ENCODE measurements at places on chromosomes 4 and X.

- no peak for DNase-seq
Observed at GRCh38 chrX:125765347-125765746, 400.7 kb downstream of the DCAF12L2 start.

DNA sequence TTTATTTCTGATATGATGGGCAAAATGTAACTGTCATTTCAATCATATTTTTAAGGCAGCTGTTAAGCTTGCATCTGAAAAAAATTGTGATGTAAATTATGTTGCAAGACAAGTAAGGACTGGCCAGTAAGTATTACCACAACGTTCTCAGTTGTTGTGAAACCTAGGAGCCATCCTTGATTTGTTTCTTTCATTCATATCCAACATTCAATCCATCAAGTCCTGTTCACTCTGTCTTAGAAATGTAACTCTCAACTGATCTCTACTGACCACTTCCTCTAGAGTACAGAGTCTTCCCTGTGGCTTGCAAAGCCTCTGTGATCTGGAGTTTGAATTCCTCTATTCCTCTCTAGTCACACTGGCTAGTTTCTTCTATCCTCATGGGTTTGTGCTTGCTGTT is 161.4 kb upstream of the MAD2L1 start:
- DNase-seq, result no peak

DNA sequence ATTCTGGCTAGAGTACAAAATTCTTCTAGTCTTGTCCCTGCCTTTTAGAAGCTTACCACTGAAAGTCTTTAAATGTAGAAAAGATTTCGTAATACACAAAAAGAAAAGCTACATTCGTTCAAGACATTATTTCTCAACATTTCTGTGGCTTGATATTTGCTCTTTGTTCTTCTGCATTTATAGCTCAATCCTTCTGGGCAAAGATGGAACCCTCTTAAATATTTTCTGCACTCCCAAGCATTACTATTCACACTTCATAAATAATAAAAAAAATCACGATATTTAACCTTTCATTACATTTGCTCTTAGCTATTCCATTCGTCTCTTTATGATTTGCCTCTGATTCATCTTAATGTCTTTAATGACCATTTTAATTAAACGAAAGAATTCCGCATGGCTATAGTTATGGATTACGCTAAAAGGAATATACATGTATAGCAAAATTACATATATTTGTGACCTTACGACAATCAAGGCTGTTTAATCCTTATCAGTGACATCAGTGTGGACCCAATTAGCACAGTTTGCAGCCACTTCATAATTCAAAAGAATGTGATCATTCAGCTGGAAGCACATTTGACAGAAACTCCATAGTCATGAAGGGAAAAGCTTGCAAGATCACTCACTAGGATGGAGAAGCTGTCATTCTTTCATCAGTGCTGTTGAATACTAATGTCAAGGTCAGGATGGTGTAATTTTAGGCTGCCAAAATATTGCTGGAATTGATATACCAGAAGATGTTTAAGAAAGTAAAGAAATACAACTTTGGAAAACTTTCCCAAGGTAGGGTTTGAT is 1075.0 kb upstream of the TENM3 start:
- no peak for DNase-seq

DNA sequence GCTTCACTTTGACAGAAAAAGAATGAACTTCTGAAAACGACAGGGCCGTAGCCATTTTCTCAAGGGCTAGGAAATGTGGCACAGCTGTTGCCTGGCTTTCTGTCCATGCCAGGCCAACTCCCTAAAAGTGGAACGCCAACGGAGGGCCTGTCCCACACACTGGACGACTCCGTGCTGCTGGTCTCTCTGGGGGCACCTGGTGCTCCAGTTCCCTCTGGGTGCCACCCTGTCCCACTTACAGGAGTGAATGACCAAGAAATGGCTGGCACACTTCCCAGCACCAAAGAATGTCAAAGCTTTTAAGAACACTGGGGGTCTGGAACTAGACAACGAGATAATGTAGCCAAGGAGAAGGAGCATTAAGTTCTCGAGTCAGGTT is 40.9 kb downstream of the GATB start:
- DNase-seq, result no peak

DNA sequence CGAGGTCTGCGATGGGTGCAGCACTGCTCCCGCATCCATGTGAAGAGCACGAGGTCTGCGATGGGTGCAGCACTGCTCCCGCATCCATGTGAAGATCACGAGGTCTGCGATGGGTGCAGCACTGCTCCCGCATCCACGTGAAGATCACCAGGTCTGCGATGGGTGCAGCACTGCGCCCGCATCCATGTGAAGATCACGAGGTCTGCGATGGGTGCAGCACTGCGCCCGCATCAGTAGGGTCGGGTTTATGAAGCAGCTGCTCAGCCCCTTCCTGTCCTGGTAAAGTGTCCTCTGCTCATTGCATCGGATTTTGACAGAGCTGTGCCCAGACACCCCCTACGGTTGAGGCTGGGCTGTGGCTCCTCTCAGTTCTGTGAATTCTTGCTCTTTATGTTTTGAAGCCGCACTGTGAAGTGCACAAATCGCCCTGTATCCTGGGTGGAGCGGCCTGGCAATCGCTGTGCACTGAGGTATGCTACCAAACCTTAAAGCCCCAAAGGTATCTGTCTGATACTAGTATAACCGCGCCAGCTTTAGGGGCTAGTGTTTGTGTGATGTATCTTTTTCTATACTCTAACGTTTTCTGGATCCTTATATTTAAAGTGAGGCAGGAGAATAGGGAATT is 98.7 kb downstream of the CPZ start:
- DNase-seq, result peak; percentile 20

DNA sequence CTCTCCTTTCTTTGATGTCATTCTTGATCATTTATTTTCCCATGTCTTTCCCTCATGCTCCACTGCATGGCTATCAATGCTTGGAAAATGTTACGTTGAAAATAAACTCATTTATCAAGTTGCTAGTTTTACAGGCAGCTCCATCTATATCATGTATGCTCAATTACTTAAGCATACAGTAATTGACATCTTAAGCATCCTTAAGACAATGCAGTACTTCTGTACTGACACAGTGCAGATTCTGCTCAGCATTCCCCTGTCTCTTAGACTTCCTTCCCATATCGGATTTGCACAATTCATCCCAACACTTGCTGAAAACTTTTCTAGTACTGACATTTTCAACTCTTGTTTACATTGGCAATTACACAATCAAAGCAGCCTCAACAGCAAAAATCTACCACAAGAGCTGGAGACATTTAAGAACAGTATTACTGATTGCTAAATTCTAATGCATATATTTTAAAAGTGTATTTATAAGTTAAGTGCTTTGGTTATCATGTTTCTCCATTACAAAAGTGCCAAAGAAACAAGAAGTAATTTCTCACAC is 165.6 kb downstream of the ATP10D start:
- DNase-seq, result no peak

DNA sequence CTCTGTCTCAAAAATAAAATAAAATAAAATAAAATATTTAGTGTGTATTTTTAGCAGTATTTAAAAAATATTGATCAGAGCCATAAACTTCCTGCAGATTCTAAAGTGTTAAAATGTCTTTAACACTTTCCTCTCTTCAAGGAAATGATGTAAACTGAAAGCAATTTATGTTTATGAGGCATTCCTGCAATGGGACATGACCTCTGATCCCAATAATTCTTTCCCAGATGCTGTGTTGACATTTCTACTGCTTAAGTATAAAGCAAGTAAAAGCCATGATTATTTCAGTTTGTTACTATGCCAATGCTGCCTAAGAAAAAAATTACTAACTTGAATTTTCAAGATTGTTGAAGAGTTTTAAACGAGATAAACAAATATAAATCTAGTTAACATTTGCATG is 29.0 kb downstream of the COQ2 start:
- no peak for DNase-seq

DNA sequence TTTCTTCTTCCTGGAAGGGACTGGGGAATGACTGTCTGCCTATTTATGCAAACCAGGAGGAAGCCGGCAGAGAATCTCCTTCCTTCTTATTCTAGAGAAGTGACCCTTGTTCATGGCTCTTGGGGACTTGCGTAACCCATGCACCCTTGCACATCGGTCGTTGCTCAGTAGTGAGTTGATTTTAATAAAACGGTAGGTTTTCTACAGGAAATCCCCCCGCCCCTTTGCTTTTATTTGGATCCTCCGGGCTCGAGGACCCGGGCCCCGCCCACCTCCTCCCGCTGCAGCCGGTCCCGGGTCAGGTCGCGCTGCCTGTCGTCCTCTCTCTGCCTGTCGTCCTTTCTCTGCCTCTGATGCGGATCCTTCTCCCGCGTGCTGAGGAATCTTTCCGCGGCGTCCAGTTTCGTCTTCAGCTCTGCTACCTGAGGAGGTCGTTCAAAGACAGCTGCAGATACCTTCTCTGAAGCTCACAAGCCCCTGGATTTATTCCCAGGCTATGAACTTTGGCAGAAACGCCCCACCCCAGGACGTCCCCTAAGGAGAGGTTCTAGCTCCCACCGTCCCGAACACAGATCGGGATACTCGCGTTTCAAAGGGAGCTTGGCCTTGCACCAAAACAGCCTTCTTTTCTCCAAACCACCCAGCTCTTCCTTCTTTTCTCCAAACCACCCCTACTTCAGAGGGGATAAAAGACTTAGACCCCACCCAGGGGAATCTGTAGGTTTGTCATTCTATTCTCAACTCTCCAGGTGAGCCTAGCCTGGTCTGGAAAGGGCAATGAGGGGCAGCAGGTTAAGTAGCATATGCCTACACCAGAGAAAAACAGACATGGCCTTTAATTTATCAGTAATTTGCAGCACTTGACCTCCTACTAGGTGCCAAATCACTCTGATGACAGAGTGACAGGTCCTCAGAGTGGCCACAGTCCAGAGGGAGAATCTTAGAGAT is 7.0 kb downstream of the TNIP3 start:
- peak; percentile 87 for DNase-seq

DNA sequence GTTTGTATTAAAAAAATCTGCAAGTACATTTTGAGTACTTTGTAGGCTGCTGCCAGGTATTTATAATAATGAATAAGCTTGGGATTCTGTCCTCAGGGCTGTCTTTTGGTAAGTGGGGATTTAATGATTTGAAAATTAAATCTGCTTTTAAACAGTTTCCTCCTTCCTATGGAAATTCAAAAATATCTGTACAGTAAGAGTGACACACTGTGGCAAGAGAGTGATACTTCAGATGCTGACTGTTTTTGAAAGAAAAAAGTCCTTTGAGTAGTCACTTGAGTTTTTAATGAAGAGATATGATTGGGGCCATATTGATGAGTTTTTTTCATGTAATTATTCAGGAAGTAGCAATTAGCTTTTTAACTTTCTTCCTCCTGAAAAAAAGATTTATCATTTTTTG is 49.2 kb downstream of the SMARCAD1 start:
- DNase-seq, result no peak

DNA sequence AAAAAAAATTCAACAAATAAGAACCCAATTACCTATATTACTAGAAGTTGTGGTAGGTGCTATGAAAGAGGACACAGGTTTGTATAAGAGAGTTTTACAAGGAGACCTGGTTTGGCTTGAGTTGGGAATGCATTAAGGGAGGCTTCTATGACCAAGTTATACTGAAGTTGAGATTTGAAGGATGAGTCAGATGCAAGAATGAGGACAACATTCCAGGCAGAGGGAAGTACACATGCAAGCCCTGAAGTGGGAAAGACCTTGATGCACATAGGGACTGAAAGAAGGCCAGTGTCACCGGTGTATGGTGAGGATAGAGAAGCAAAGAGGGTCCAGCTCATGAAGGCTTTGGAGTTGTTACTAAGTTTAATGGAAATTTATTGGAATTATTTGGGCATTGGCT is 52.2 kb downstream of the ANK2 start:
- no peak for DNase-seq

GRCh38 chr4:185317880-185318279 is 77.8 kb downstream of the LRP2BP start:
- no peak for DNase-seq

DNA sequence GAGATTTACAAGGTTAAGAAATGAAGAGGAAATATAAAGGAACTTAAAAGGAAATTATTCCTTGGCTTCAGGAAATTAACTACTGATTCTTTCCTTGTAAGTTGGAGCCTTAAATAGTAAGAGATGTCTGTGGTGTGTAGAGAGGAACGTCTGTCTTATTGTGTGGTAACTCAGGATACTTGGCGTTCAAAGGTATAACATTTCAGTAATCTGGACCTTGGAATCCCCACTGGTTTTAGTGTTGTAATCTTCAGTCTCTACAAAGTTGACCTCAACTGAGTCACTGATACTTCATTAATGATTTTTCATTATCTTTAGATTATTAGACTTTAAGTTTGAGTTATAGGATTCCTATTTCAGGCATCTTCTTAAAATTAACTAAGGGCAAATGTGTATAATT is 79.1 kb upstream of the LSM6 start:
- DNase-seq, result no peak

- no peak for DNase-seq
Observed at GRCh38 chr4:169201222-169202144, 69.3 kb downstream of the SH3RF1 start.

- no peak for DNase-seq
Observed at GRCh38 chr4:70841211-70841610, 1.5 kb upstream of the GRSF1 start.

DNA sequence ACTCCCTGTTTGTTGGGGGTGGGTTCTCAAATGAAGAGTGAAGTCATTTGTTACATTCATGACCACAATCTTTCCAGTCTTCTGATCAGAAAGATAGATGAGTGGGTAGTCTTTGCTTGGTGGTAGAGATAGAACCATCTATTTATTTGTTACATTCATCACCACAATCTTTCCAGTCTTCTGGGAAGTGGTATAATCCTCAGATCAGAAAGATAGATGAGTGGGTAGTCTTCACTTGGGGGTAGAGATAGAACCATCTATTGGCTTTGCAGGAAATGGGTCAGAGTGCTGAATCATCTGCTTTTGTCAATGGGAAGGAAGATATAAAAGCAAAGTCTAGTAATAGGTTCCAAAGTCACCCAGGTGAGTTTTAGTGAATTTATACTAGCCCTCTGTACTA is 64.2 kb upstream of the EPGN start:
- no peak for DNase-seq

DNA sequence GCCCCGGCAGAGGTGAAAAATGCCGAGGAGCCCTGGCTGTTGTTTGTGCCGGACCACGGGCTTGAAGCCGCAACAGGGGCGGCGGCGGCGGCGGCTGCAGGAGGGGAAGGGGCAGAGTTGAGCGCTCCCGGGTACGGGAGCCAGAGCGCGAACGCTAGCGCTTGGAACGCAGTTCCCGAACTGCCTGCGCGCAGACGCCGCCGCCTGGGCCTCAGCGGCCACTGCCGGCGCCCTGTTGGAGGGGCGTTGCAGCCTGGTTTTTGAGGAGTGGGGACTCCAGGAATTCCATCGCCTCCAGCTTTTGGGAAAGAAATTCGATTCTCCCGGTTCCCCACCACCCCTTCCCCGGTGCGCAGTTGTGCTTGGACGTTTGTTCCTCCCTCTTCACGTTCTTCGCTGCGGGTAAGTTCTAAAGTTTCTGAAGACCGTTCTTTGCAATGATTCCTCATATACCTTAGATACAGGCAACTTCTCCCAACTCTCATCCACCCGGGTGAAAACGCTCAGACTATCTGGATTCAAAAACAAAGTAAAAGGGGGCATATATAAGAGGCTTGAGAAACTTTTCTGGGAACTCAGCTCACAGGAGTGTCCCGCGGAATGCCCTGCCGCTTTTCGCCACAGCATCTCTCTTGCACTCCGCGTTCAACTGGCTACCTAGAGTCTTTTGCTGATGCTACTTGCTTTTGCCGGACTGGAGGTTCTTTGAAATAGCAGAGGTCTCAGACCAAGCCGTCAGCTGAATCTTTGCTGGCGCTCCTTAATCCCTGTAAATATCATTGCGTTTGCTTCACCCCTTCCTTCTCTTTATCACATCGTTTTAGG is 1.0 kb downstream of the FAT4 start:
- DNase-seq, result peak; percentile 85

- DNase-seq, result no peak
Observed at GRCh38 chr4:23728971-23729370, 160.9 kb downstream of the PPARGC1A start.

- no peak for DNase-seq
Observed at GRCh38 chr4:4477796-4478195, 64.1 kb downstream of the STX18 start.

Measured in endodermal cell (in vitro differentiated cells).